Amniotic epithelial cell (primary cell): ENCODE measurements at places on chromosomes 5 and 9.

GRCh38 chr5:5612096-5612495, 189.6 kb downstream of the ICE1 start:
- no peak for DNase-seq

- no peak for DNase-seq
Observed at GRCh38 chr5:78593465-78593864, 55.1 kb downstream of the LHFPL2 start.

DNA sequence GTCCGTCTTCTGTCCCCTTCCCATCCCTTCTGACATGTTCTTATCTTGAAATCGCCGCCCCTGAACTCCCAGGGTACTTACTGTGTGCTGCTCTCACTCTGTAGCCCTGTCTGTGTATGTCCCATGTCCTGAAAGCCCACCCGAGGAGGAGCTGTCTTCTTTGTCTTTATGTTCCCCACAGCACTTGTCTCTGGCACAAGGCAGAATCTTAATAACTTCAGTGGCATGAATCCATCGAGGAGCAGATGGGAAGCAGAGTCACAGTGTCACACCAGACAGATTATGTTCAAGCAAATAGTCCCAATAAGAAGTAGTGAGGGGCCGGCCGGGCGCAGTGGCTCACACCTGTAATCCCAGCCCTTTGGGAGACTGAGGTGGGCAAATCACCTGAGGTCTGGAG, 29.7 kb upstream of the LTC4S start:
- DNase-seq, result no peak

GRCh38 chr9:135199489-135199888, 112.0 kb downstream of the OLFM1 start:
- no peak for DNase-seq

GRCh38 chr5:152389208-152389849, 15.8 kb downstream of the NMUR2 start:
- no peak for DNase-seq

DNA sequence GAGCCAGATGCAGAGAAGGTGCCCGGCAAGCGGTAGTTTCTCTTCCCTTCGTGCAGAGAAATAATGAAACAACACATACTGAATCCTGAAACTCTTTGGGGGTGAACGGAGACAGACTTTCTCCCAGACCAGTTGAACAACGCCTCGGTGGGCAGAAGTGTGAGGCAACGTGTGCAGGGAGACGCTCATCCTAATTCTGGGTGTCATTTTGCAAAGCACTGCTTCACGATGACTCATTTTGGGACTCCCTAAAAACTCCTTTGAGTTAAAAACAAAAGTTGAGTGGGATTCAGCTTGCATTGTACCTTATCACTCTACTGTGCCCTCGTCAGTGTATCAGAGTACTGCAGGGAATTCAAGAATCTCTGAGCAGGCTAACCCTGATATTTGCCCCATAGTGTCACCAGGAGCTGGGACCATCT, 3.5 kb upstream of the NEK6 start:
- no peak for DNase-seq

DNA sequence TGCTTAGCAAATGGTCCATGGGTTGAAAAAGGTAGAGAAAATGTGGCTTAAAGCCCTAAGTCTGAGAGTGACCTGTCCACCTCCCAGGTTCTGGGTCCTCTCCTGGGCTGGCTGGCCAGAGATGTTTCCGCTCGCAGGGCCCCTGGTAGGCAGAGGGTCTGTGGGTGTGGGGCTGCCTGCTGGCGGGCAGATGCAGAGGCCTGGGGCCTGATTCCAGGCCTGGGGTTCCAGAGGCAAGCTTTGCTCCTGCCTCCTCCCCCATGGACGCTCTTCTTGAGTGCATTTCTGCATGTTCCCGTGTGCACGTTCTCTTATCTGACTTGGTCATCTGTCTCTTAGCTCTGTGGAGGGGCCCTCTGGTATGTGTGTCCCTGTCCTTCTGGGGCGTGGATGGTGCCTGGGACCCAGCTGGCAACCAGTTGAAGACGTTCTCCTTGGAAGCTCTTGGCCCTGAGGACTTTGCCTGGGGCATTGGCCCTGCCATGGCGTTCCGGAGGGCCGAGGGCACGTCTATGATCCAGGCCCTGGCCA, 3.8 kb downstream of the MIGA2 start:
- DNase-seq, result no peak
